Colonic mucosa (tissue), 4 donors: ENCODE measurements at places on chromosomes 7 and 10.
A peak's percentile ranks its signal among the peaks of the same experiment; 100 is the strongest.

- no peak for DNase-seq
Observed at GRCh38 chr7:137296576-137296975, 47.0 kb downstream of the PTN start.

- DNase-seq, result no peak
Observed at GRCh38 chr7:95723583-95724180, 48.7 kb upstream of the DYNC1I1 start.

- no peak for DNase-seq
Observed at GRCh38 chr10:11177381-11177780, 159.7 kb downstream of the CELF2 start.

DNA sequence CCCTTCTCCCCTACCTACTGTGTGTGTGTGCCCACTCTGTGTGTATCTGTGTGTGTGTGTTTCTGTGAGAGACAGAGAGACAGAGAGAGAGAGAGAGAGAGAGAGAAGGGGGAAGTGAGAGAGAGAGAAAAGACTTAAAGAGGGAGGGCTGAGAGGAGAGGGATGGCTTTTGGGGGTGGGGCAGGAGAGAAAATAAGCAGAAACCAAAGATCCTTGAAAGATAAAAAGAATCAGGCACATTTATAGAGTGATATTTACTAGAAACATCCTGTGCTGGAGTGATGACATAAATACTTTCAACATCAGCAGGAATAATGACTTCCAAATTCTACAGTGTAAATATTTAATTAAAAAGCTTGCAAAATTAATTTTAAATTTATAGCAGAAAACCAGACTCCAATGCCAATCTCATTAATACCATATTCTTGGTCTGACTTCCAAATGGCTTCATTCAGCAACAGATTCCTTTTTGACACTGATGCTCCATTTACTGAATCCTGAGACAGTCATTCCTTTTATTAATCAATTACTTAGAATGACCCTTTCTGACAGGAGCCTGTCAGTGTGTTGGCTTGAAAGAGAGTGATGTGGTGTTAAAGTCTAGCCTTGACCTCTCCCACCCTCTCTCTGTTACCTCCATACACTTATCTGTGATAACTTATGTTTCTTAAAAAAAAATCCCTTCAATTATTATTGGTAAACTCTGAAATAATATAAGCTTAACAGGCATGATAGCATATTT lies 41.7 kb upstream of the WNT2 start:
- no peak for DNase-seq

- DNase-seq, result no peak
Observed at GRCh38 chr7:4726566-4726965, 44.5 kb downstream of the FOXK1 start.

DNA sequence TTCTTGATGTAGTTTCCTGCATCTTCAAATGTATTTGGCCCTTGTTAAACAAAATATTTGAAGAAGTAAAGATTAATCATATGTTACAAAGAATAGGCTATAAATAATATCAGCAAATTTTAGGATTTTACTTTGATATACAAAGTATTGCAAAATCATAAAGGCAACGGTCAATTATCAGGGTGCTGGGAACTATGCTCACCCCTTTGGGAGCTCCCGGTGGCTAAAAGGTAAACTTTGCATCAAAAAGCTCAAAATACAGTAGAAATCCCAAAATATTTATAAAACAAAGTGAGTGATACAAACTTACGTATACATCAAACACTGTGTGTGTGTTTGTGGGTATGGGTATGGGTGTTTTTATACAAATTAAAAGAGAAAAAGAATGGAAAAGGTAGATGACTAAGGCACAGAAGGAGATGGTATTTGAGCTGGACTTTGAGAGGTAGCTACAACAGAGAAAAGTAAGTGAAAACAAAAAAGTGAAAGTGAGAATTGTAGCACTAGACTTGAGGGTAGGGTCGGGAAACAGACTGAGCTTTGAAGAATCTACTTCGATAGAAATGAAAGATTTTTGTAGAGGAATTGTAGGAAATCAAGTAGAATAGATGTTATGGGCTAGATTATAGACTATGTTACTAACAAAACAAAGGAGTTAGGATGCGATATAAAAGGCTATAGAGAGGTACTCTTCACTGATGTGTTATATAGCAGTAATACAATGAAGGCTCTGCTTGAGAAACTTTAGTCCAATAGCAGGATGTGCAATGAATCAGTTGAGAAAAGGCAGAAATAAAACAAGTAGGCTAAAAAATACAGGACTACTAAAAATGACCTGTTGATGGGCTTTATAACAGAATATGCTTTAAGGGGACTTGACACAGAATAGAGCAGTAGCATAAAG lies 52.8 kb downstream of the GNAT3 start:
- no peak for DNase-seq

DNA sequence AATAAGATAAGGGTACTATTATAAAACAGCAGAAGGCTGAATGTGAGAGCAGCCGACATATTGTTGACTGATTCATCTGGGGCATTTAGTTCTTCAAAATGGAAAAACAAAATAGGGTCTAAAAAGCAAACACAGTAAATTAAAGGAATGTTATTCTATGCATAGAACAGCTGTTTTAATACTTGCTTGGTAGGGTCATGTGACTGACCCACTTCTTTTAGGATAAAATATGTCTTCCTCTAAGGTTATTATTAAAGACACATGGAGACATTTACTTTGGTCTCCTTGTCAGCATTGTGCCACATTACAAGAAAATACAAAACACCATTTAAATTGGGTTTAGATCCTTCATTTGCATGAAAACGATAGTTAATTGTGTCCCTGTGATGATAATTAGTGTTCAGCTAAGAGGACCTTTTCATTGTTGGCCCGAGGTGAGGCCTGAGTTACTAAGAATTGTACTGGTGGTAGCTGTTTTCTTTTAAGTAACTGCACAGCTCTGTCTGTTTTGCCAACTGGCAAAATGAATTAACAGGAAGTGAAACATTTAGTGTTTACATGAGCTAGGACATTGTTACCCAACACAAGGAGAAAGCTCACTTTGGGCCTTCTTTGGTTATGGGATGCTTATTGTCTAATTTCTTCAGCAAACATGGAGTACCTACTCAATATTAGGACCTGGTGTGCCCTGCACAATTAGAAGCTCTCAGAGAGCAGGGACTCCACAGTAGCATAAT lies 764.4 kb downstream of the LRMDA start:
- DNase-seq, result no peak

DNA sequence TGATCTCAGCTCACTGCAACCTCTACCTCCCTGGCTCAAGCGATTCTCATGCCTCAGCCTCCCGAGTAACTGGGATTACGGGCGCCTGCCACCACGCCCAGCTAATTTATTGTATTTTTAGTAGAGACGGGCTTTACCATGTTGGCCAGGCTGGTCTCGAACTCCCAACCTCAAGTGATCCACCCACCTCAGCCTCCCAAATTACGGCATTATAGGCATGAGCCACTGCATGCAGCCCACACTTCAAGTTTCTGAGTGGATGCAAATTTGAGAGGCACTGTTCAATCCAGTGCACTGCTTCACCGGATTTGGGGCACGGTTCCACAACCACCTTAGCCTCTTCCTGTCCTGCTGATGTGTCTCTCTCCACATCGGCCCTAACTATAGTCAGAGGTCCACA lies 16.5 kb downstream of the CNPY1 start:
- DNase-seq, result no peak

DNA sequence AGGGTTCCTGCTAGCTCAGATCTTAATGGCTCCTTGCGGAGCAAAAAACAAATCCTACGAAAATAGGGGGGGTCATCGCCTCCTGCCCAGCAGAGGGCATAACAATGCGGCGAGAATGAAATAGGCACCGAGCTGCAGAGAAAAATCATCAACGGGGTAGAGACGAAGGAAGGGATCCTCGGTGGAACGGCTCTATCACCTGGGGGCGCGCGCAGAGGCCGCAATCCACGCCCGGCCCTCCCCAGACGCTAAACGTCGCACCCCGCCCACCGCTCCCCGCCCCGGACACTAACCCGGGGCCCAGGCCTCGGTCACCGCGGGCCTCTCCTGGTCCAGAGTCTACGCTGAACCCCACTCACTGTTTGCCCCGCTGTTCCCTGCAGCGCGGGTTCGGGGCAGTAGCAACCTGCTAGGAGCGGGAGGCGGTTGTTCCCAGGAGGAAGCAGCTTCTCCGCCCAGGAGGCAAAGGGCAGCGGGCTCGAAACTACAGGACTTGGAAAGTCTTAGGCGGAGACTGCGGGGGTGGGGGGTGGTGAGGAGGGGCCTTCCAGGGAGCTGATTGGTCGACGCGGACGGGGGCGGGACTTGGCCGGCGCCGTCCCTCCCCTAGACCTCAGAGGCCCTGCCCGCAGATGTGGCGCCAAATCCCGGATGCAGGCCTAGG lies at the start of gene TCAF1:
Gene TCAF1 (minus strand): TSS at position 509 of the 664 bp plus-strand sequence. CDS start 25,568 bp downstream, outside the sequence.
- peak; percentile 98 for DNase-seq

DNA sequence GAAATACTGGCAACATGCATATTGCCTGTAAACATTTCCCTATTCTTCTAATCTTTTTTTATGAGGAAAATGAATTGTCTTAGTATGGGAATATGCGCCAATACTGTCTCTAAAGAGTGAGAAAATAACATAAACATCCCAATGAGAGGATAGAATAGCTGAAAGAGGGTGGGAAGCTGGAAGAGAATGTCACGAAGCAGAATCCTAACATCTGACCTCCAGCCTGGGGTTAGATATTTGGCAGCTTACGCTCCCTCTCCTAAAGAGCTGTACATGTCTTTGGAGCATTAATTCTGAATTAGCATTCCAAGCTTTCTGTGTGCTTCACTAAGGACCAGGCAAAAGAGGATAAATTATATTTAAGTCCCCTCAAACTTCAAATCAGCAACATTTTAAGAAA lies 31.6 kb upstream of the SLC16A12 start:
- DNase-seq, result no peak

DNA sequence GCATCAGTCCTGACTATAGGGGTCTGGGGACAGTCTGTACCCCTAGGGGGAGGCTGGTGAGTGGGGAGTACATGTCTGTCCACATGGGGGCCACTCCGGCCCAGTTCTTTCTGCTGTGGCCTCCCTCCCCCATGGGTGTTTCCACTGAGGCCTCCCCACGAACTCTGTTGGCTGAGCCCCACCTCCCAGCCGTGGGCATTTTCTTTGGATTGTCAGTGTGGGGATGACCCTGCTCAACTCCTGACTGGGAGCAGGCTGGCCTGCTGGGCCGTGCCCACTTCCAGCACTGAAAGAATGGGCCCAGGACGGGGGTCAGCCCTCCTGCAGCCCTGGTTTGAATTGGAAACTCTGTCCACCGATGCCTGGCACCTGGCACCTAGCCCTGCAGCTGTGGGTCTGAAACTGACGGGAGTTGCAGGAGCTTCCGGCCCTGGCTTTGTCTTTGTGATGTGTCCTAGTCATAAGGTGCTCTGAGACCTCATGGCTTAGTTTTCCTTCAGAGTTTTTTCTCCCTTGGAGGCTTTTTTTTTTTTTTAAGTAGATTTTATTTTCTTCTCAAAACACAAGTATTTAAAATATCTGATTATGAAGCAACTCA lies 46.5 kb downstream of the LHPP start:
- no peak for DNase-seq

GRCh38 chr10:47010036-47010435 lies 98.8 kb downstream of the PTPN20 start:
- no peak for DNase-seq

GRCh38 chr10:132291826-132292225 lies 15.9 kb downstream of the STK32C start:
- no peak for DNase-seq

- no peak for DNase-seq
Observed at GRCh38 chr10:32033171-32033570, 23.1 kb downstream of the KIF5B start.

GRCh38 chr7:103391150-103391549 lies 43.7 kb downstream of the PSMC2 start:
- no peak for DNase-seq

DNA sequence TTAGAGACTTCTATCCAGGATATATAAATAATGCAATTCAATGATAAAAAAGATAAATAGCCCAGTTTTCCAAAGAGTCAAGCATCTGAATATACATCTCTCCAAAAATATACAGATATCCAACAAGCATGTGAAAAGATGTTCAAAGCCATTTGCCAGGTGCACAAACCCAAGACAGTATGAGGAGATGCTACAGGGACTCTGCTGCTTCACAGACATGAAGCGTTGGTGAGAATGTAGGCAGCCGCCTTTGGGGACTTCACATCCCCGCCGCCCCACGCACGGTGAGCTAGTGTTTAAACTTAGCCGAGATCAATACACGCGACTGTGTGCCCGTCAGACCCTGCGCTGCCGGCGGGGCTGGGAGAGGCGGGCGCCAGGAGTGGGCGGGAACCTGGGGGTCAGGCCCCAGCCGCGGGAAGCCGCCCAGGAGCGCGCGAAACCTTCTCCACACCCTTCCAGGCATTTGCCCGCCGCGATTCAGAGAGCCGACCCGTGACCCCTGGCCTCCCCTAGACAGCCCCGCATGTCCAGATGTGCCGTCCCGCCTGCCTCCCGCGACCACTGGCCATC lies 927 bp upstream of the ALOX5 start:
- no peak for DNase-seq

- no peak for DNase-seq
Observed at GRCh38 chr7:50688226-50688590, 94.5 kb downstream of the GRB10 start.

GRCh38 chr7:66169616-66170015 lies 35.5 kb upstream of the TPST1 start:
- DNase-seq, result no peak

DNA sequence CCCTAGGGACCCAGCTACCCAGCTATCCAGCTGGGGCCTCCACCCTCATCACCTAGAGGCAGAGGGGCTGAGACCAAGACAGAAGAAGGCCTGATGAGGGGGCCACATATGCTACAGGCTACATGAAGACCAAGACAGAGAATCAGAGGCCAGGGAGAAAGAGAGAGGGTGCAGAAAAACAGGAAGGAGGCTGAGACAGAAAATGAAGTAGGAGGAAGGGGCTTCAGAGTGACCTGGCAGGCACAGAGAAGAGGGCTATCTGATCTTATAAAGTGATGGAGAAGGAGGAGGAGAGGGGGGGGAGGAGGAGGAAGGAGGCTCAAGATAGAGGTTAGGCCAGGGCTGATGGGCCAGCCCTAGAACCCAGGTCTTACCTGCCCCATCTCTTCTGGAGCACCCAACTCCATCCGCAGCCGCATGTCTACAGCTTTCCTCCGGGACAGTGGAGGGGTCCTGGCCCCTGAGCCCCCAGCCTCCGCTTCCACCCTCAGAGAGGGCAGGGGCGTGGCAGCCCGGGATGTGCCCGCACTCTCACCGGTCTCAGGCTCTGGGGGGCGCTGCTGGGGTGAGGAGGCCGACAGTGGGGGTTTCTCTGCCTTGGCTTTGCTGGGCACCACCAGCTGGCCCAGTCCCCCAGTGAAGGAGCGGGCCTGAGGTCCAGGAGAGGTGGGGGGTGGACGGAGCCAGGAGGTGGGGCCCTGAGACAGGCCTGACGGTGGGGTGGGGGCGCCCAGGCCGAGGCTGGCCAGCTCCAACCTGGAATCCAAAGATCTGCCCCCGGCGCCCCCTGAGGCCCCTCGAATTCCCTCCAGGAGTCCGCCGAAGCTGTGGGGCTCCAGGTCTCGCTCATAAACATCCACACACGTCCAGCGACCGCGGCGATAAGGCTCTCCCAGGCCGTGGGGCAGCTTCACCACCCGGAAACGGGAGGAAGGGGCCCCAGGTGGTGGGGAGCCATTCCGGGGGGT lies 1.8 kb downstream of the TSC22D4 start:
- peak; percentile 64 for DNase-seq

GRCh38 chr10:101375076-101375475 lies 21.1 kb downstream of the BTRC start:
- DNase-seq, result no peak
